Activated CD4-positive, alpha-beta memory T cell treated with anti-CD3 and anti-CD28 coated beads, Interleukin-2, amount 10 ng/mL, durations not matched to agents 7 days and 5 days (primary cell): ENCODE measurements at places on chromosomes 16 and 17. TPM values are rescaled to one million over a fixed set of nuclear protein-coding genes. Genes with fewer than 3 reads are reported as not detected.

- DNase-seq: no peak
These were observed 77.6 kb upstream of the GSE1 start for GRCh38 chr16:85535352-85536072.

GRCh38 chr17:66549311-66549704 is 246.9 kb downstream of the PRKCA start:
- no peak for DNase-seq

The KIF19 gene
- 3.5 TPM for total RNA-seq

The ERCC4 gene
- 10.1 TPM for total RNA-seq

GRCh38 chr17:80101946-80102663 is 724 bp downstream of the GAA start:
- no peak for DNase-seq

DNA sequence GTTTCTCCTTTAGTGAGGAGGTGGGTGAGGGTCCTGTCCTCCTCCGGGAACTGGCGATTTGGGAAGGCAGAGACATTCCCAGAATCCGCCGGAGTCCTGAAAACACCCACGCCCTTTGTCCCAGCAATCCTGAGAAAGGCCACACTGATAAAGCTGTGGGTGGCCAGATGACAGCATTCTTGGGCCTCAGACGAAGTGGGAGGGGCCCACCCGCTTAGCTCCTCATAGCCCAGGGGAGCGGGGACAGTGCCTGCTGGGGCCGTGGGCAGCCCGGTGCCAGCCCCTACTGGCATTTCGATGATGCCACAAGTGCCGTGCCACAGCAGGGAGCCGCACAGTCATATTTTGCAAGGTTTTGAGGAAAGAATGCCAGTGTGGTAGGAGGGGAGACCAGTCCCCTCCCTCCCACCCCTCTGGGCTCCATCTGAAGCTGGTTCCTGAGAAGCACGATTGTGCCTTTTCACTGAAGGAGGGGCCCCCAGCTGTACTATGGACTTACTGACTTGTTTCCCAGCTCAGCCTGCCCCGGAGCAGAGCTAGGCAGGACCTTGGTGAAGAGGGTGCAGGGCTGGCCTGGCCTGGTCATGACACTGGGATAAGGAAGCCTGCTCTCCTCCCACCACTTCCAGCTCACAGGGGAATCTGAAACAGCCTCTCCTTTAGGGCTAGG is 20.9 kb upstream of the MPRIP start:
- no peak for DNase-seq

- DNase-seq: peak; percentile 74
These were observed 2.8 kb downstream of the MYCBPAP start for GRCh38 chr17:50511058-50511457.

The ZDHHC7 gene
- total RNA-seq: 25.1 TPM

The KIF2B gene
- not detected for total RNA-seq

DNA sequence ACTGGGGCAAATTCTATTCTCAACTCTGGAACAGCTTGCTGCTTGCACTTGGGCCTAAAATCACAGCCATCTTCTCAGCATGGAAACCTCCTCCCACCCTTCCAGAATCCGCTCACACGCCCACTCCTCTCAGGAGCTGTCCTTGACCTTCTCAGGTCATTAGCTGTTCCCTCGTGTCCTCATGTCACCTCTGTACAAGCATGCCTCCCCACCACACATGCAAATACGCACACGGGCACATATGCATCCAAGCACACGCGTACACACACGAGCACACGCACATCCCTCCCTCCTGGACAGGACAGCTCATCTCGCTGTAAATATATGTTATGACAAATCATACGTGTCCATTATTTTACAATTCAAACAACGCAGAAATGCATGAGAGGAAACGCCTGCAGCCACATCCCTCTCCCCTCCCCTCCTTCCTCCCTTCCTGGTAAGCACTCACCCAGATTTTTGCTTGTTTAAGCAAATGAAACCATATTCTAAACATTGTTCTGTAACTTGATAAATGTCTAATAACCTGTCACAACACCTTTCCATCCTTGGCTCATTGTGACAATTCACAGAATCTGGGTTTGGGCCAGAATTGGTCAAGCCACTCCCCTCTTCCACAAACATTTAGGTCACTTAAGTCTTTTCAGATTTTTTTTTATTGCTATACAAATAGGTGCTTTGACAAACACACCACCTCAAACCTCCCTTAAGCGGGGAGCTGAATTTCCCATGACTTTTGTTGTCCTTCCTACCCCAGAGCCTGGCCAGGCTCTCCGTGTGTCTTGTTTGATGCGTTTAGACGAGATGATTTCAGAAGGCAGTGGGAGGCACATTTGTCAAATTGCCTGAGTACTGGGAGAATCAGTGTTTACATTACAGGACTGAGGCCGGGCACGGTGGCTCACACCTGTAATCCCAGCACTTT is 41.7 kb downstream of the DNAH17 start:
- peak; percentile 60 for DNase-seq

DNA sequence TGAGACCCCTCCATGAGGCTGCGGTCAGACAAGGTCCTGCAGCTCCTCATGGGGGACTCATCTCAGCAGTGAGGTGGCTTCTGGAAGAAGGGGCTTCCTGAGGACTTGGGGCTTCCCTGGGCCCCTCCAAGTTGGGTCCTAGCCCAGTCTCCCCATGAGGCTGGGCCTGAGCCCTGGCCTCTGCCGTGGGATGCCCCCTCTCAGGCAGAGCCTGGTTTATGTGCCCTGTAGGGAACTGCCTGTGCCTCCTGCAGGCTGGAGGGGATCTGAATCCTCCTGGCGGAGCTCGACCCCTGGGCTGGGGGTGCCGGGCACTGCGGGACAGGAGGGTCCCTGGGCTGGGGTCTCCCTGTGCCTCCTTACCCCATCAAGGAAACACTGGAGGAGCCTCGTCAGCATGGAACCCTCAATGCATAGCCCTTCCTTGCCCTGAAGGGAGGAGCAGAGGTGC is 45.8 kb downstream of the TNFRSF13B start:
- no peak for DNase-seq

The CYGB gene
- not detected for total RNA-seq

DNA sequence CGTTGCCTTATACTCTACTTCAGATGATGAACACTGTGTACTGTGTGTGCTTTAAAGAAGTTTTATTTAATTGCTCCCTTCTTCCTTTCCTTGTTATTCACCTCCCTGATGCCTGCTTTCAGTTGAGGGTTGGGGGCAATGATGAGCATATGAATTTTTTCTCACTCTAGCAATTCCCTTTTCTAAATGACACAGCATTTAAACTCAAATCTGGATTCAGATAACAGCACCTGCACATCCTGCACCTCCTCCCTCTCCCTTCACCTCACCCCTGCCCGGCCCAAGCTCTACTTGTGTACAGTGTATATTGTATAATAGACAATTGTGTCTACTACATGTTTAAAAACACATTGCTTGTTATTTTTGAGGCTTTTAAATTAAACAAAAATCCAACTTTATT is 13.0 kb upstream of the PNPO start:
- no peak for DNase-seq

The KRTAP17-1 gene
- not detected for total RNA-seq

The CCDC78 gene
- 1.9 TPM for total RNA-seq

- DNase-seq: no peak
These were observed 89.5 kb downstream of the RAP1GAP2 start for GRCh38 chr17:2885733-2886132.

The NUPR1 gene
- total RNA-seq: not detected
